Keratinocyte (primary cell): ENCODE measurements at places on chromosomes 13 and 19.

- no peak for DNase-seq
These were observed 22.1 kb downstream of the ADGRL1 start for GRCh38 chr19:14183741-14184350.

- DNase-seq = no peak
These were observed 7.7 kb upstream of the LGALS7 start for GRCh38 chr19:38781058-38781457.

- peak; percentile 48 for DNase-seq
These were observed 15.4 kb upstream of the IRGC start for GRCh38 chr19:43700395-43701000.

GRCh38 chr19:7815325-7815724, 14.7 kb upstream of the EVI5L start:
- DNase-seq = no peak

DNA sequence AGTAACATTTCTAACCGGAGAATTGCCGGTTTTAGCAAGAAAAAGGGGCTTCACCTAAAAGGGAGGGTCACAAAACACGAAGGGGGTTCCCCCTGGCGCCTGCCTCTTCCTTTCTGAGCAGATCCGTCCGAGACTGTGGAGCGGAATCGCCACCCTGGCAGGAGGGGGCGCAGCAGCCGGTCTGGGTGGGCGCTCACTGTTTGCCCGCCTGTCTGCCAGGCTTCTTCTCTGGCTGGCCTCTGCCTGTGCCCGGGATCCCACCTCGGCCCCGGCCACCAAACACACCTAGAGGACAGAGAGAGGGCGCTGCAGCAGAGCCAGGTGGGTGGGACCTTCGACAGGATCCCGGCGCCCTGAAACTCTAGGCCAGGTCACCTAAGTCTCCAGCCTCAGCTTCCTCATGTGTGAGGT, 15.6 kb downstream of the LSM4 start:
- DNase-seq = no peak

GRCh38 chr13:37484056-37484455, 114.5 kb downstream of the POSTN start:
- DNase-seq = no peak

- DNase-seq = no peak
These were observed 5.5 kb upstream of the GALP start for GRCh38 chr19:56170261-56170660.

GRCh38 chr19:46614114-46614722, 10.7 kb downstream of the PTGIR start:
- DNase-seq = no peak

DNA sequence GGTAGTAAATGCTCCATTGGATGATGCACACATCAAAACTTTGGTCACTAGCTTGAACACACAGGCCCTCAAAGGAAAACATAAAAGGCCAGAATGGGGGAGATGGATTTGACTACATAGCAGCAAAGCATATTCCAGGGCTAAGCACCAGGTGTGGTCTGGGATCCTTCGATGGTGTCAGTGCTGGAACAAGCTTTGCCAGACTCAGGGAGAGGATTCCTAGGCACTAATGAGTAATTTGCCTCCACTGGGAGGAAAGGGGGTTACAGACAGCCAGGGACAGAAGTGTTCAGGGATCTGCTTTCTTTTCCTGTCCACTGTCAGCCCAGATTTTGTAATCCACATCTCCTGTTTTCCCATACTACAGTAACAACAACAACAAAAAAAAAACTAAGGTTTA, 157.2 kb upstream of the OBI1 start:
- no peak for DNase-seq

GRCh38 chr19:12224676-12225075, 61.8 kb downstream of the ZNF136 start:
- no peak for DNase-seq

- DNase-seq = no peak
These were observed 3.2 kb downstream of the GTF3A start for GRCh38 chr13:27427641-27428040.

- no peak for DNase-seq
These were observed 15.5 kb downstream of the DPP9 start for GRCh38 chr19:4707956-4708650.

DNA sequence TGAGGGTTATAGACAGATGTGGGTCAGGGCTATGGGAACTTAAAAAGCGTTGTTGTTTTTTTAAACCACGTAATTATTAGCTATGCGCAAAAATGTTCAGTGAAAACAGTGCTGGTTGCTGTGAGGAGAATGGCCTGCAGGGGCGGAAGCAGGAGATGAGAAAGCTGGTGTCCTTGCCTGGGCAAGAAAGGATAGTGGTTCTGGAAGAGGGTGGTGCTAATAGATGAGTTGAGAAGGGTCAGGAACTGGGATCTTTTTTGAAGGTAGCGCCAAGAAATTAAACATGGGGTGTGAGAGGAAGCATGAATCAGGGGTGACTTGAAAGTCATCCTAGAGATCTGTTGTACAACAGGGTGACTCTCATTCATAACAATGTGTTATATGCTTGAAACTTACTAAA, 4.8 kb upstream of the SMG9 start:
- DNase-seq = peak; percentile 98

GRCh38 chr13:89153941-89154340, 1482.8 kb downstream of the SLITRK5 start:
- DNase-seq = no peak

DNA sequence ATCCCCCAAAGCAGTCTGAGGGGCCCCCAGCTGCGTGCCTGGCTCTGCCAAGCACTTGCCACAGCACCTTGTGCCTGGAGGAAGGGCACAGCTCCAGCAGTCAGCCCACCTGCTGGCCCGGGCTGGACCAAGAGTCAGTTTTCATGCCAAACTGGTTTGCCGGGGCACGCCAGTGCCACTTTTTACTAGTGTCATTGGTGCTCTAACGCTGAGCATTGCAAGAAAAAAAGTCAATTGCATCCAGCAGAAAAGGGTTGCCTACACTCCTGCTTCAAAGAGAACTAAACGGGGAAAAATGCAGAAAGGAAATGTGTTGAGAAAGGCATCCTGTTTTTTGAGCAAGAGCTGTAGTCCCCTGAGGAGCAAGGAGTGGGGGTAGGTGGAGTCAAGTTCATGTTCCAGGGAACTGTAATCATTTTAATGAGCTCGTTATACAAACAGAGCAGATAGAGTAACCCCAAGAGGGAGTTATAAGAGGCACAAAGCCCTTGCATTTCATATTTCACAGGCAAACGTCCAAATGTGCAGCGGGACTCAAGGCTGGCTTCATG, 68.4 kb downstream of the F2RL3 start:
- DNase-seq = no peak

DNA sequence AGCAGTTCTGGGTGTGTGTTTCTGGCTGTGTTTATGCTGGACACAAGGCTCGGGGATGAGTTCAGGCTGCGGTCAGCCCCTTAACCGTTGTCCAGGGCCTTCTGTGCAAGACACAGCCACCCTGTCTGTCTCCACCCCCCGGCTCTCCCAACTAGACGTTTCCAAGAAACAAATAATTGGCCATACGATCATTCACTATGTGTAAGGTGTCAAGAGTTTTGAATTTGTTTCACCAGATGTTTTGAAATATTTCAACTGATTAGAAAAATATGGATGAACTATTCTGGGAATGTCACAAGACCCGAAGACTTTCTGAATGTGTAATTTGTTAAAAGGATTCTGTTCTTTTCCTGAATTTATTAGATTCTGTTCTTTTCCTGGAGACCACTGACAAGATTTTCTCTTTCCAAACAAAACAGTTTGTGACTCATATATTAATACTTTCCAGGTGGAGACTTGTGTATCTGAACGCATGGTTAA, 318.2 kb downstream of the MYO16 start:
- DNase-seq = no peak

DNA sequence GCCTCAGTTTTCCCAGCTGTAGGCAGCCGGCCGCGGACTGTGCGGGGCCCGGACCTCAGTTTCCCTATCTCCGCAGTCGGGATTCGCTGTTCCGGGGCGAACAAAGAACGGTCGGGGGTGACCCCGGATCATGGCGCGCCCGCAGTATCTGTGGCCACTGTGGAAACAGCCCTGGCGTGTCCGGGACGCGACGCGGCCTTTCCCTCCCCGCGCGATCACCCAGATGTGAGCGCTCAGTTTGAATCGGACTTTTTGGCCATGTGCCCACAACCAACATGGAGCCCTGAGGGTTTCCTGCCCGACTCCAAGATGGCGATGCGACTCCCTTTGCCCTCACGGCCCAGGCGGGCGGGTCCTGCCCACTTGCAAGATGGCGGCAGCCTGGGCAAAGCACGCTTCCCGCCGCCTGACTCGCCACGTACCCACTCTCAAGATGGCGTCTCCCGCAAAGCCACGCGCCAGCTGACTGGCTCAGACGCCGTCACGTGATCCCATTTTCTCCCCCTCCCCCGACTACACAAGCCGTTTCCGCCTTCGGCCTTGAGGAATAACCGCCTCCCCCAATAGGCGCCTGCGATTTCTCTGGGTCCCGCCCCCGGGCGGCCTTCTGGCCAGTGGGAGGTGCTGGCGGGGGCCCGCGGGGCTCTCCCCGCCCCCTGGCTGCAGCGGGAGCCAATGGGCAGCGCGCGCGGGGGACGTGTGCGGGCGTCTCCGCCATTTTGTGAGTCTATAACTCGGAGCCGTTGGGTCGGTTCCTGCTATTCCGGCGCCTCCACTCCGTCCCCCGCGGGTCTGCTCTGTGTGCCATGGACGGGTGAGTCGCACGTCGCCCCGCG, at the start of gene PTBP1:
Gene PTBP1, plus strand, starts transcription at position 761 of the 836 bp plus-strand sequence. Its CDS starts 46 bp downstream, at position 807.
- DNase-seq = peak; percentile 100

DNA sequence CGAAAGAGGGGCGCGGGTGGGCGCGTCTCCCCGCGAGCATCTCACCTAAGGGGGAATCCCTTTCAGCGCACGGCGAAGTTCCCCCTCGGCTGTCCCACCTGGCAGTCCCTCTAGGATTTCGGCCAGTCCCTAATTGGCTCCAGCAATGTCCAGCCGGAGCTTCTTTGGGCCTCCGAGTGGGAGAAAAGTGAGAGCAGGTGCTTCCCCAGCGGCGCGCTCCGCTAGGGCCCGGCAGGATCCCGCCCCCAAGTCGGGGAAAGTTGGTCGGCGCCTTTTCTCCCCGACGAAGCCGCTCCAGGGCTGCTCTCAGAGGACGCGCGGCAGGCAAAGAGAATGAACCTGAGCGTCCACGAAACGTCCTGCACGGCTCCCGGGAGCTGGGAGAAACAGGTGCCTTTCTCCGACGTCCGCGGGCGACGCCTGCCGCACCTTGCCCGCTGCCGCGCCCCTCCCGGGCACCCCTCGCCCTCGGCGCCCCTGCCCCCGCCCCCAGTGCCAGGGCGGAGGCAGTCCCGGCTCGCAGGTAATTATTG, 366 bp upstream of the KL start:
- DNase-seq = no peak

DNA sequence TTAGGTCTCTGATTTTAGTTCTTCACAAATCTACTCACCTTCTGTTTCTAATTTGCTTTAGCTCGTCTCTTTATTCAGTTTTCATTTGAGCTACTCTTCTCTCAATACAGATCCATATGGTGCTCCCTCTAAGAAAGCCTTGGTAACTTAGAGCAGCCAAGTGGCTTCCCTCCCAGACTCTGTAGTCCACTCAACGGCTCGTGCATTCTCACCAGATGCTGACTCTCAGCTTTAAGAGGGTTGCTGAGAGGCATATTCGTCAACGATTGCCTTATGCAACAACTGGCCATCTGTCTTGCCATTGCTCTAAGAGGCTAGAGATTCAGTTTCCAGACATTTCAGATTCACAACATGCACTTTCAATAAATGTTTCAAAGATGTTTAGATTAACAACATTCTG, 785.8 kb upstream of the SLC10A2 start:
- DNase-seq = no peak

DNA sequence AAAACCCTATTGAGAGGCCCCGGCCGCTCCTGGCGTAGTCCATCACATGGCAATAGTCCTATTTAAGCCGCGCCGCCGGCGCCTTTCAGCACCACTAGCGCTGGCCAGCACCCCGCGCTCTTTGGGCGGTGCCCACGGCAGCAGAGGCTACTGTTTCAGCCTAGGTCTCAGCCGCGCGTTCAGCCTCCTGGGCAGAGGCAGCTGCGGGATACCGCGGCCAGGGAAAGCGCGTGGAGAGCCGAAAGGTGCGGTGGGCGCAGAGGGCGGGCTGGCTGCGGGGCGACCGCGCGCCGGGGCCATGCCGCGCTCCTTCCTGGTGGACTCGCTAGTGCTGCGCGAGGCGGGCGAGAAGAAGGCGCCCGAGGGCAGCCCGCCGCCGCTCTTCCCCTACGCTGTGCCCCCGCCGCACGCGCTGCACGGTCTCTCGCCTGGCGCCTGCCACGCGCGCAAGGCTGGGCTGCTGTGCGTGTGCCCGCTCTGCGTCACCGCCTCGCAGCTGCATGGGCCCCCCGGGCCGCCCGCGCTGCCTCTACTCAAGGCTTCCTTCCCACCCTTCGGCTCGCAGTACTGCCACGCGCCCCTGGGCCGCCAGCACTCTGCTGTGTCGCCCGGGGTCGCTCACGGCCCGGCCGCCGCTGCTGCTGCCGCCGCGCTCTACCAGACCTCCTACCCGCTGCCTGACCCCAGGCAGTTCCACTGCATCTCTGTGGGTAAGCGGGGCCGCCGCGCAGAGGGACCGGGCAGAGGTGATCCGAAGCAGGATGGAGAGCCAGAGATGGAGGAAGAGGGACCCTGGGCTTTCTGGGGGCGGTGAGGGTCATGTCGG, at the start of gene GSX1:
Gene GSX1, plus strand, starts transcription at position 91 of the 826 bp plus-strand sequence. Its CDS starts 208 bp downstream, at position 299.
- peak; percentile 13 for DNase-seq

- DNase-seq = no peak
These were observed 180.6 kb upstream of the TMTC4 start for GRCh38 chr13:100855151-100855550.

- DNase-seq = no peak
These were observed 960 bp downstream of the PPFIA3 start for GRCh38 chr19:49120325-49120683.

DNA sequence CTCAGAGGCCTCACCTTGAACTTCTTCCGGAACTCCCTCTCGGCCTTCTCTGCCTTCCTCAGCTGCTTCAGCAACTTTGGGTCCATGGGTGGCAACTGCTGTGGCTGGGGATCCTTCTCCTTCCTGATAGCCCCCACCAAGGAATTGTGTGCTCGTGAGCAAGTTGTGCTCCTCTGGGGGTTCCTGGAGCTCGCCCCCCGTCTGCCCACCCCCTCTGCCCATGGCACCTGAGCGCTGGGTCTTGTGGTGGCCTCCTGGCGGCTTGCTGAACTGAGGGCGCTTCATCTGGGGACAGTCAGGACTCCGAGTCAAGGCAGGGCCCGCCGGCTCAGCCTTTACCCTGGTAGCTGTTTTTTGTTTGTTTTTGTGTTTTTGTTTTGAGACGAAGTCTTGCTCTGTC, 11.6 kb downstream of the PRAM1 start:
- DNase-seq = no peak

DNA sequence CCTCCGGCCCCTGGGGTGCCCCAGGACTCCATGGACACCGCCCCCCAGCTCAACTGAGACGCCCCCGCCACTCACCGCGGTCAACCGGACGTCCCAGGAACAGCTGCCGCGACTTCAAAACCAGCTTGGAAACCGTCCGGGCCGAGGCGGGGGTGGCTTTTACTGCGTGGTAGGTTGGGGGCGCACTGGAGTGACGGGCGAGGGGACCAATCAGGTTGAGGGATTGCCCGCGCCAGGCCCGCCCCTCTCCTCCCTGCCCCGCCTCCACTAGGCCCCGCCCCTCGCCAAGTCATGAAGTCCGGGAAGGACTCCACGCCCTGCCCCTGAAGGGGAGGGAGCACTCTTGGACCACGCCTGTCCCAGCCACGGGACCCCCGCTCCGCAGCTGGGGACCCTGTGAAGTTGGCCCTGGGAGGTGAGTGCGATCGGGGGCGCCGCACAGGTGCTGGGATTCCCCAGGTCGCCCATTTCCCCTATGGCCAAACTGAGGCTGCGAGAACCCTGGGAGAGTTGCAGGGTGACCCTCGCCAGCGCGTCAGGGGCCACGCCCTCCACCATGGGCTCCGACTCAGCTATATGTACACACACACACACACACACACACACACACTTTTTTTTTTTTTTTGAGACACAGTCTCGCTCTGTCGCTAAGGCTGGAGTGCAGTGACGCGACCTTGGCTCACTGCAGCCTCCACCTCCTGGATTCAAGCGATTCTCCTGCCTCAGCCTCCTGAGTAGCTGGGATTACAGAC, at the start of gene PLIN3:
Gene PLIN3, minus strand, starts transcription at position 134 of the 752 bp plus-strand sequence. CDS start 6,273 bp downstream, outside the sequence.
- DNase-seq = peak; percentile 82
